ENCODE measurements at places on chromosomes 11 and 22.

DNA sequence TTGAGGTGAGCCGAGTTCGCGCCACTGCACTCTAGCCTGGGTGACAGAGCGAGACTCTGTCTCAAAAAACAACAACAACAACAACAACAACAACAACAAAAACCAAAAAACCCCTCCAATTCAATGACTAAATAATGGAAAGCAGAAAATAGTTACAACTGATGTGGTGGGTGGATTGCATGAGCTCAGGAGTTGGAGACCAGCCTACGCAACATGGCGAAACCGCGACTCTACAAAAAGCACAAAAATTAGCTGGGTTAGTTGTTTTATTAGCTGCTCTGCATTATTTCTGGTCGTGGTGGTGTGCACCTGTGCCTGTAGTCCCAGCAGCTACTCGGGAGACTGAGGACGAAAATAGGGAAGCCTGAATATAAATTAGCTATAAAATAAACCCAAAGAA, 2.6 kb upstream of the PATL1 start:
- peak; percentile 36 for DNase-seq

DNA sequence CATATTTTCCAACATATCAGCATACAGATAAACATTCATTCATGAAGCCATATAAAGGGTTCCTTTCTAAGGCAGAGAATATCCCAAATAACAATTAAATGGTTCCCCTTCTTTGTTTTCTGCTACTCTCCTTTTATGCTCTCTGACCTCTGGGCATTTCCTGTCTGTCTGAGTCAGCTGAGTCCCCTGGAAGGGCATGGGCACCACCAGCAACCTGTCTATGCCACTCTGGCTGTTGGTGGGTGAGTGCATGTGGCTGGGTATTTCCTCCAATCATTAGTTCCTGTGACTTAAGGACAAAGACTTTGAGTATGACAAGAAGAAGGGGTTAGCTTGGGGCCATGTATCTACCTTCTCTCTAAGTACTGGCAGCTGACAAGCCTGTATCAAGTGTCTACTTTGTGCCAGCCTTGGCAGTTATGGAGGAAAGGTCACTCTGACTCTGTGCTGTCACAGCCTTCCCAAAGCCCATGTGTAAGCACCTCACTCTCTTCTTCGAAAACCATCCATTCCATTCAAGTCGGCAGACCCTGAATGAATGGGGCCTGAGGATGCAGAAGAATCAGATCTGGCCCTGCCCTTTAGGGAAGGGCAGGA, 86.3 kb upstream of the PHOX2A start:
- DNase-seq, result peak; percentile 44

GRCh38 chr11:48081151-48082010, 101.0 kb downstream of the PTPRJ start:
- DNase-seq, result peak; percentile 91

- DNase-seq, result peak; percentile 79
These were observed 70.1 kb downstream of the PDE3B start for GRCh38 chr11:14713496-14714244.

GRCh38 chr11:129729823-129730222, 85.8 kb upstream of the TMEM45B start:
- DNase-seq, result no peak

DNA sequence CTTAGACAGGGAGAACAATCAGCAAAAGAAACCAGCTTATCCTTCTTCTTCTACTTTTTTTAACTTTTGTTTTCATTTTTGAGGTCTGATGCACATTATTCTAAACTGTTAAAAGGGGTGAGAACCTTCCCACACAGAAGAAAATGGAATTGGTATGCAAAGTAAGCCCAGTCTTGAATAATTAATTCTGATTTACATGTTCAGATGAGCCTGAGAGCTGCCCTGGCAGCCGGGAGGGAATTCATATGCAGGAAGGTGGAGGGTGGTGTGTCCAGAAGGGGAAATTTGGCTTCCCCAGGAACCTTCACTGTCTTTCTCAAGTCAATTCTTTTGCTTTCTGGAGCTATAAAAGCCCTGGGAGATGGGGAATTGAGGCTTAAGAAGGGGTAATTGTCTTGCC, 181.0 kb downstream of the INSC start:
- no peak for DNase-seq

DNA sequence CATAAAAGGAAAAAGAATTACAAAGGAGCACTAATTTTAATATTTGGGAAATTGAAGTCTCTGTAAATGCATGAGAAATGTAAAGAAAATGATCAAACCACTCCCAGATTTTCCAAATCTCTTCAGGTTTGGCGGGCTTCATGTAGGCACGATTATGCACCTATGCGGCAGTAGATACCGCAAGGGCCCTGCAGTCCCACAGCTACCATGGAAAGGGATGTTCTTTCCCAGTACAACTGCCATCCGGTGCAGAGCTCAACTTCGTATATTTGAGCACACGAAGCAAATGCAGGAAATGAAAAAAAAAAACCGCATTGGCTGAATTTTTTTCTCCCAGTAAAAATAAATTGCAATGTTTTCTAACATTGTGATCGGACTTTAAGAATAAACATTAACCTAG, 1.4 kb downstream of the SLC17A6 start:
- DNase-seq, result no peak

DNA sequence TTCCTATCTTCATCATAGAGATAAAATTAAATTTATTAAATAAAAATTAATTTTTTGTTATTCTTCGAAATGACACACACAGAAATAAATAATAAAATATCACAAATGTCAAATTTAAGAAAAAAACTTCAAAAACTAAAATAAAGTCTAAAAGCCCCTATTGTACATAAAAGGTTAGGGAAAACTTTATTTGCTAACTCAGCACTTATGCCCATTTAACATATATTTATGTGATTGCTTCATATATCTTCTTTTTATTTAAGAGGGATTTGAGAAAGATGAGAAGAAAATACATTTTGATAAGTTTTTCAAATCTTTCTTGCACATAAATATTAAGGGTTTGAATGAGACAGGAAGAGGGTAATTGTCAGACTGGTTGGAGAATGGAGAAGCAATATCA, 2350.4 kb upstream of the RAG2 start:
- DNase-seq, result no peak

GRCh38 chr11:36577859-36578258, 10.1 kb downstream of the RAG1 start:
- DNase-seq, result no peak

GRCh38 chr11:33158596-33159275, 2.5 kb downstream of the CSTF3 start:
- DNase-seq, result no peak

DNA sequence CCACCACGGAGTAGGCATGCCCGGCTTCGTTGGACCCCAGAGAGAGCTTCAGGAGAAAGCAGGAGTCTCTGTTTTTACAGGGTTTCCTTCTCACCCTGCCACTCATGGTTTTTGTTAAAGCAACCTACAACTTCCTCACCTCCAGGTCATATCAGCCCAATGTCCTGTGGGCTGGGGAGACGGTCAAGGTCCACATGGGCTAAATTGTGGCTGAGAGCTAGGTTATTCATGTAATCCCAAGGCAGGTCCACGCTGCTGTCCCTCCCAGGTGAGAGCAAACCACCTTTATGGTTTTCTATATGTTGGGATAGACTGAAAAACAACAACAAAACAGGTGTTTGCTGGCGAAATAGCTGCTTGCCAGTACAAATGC, 19.5 kb downstream of the TSPAN32 start:
- DNase-seq, result no peak

DNA sequence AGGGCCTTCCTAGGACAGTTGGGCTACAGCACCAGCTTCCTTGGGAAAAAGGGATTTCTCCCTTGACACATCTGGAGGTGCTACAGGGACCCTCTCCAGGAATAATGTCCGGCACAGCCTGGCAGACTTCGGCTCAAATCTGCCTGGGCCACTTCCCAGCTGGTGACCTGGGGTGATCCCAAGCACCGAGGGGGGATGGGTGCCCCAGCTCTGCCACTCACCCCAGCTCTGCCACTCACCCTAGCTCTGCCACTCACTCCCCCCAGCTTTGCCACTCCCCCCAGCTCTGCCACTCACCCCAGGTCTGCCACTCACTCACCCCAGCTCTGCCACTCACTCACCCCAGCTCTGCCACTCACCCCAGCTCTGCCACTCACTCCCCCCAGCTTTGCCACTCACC, 9.9 kb downstream of the OSBPL5 start:
- no peak for DNase-seq

GRCh38 chr22:37167176-37167980, 17.7 kb upstream of the IL2RB start:
- no peak for DNase-seq

GRCh38 chr11:13189561-13190426, 87.8 kb upstream of the BMAL1 start:
- DNase-seq, result no peak

GRCh38 chr11:72792437-72793021, 1.3 kb downstream of the STARD10 start:
- no peak for DNase-seq

GRCh38 chr11:116694815-116695590, 77.8 kb downstream of the BUD13 start:
- DNase-seq, result no peak

DNA sequence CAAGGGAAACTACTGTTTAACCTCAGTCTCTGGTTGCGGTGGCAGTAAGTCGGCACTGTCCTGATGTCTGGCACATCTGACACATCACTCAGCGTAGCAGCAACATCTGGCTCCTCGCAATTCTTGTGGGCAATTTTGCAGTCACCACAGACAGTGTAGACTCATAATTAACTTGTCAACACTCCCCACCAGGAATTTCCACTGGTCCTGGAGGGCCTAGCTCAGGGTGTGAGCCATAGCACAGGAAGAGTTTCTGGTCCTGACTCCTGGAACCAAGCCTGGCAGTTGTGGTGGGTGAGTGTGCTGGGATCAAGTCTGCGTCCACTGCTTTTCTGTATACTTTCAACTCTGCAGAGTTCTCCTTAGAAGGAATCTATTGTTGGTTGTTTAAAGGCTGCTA, 209.7 kb downstream of the SNX19 start:
- DNase-seq, result no peak

DNA sequence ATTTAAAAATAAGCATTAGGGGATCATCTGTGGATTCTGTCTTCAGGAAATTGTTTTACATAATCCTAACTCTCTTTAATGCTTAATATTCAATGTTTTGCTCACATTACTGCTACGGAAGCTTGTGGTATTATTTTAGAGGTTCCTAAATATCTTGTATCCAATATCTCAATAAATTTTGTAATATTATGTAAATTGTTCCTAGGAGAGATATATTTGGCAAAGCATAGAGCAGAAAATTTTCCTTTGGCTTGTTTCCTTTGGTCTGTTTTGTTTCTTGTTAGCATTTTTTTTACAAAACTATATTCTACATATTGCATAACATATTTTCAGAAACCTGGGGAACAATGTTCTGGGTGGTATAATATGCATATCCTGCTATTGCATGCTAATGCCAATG, 144.8 kb downstream of the GRIA4 start:
- no peak for DNase-seq

- no peak for DNase-seq
These were observed 48.9 kb downstream of the APOL1 start for GRCh38 chr22:36301851-36302250.

DNA sequence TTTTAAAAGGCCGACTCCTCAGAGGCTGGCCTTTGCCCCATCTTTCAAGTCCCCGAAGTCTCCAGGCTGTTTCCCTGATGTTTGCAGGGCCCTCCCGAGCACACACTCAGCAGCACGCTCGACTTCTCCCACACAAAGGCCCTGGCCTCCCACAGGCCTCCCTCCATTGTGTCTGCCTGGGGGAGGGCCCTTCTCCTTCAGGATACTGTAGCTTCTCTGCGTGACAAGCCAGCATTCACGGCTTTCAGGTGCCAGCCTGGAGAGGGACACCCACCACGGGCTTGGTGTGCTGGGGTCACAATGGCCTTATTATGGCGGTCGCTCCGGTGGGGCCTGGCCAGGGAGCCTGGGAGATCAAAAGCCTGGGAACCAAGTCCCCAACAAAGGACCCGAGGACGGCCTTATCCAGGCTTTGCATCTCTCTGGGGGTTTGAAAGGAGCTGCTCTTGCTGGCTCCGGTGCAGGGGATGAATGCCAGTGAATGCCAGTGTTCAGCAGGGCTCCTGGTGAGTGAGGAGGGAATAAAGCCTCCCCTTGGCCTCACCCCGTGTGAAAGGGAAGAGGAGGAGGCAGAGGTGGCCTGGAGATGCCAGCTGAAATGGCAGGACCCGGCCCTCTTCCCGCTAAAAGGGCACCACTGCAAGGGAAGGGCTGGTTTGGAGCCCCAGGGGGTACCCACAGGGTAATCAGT, 55.0 kb downstream of the TRAF6 start:
- no peak for DNase-seq

GRCh38 chr22:48677621-48678020, 1150.1 kb downstream of the BRD1 start:
- DNase-seq, result no peak

DNA sequence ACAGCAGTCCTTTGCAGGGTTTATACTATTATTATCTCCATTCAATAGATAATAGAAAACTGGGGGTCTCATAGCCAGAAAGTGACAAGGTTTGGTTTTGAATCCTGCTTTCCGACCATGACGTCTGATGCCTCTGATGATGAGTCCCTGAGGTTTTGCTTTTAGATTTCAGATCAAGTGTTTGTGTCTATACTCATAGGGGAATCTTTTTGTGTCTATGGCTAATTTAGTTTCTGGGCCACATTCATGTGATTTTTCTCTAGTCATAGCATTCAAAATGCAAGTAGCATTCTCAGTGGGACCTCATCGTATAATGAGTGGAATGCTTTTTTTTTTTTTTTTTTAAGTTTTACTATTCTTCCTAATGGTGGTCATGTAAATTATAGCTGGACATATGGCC, 72.9 kb downstream of the TNRC6B start:
- DNase-seq, result no peak

DNA sequence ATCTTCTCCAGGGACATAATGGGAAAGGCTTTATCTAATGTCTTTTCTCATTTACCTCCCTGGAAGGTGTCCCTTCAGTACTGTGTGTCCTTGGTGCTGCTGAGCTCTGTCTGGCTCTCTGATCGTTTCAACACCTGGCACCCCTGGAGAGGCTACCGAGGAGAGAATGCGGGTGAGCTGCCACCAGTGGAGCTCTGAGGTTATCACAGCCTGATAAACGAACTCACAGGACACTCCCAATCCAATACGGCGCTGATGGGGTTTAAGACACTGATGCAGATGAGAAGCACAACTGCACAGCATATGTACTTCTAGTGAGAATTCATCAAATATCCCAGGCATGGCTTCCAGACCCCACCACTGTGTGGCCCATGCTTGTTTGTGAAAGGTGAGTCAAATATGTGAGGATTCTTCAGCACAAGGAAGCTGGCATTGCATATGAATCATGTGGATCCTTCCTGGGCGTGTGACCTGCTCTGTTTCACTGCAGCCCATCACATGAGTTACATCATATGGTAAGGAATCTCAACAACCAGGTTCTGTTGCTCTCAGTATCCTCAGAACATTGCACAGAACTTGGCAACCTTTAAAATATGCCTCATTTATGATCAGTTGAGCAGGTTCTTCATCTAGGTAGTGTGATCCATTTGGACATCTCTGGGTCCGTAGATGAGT, 34.8 kb upstream of the VWA5A start:
- DNase-seq, result peak; percentile 17
